ENCODE measurements at places on chromosomes 13 and 19.

DNA sequence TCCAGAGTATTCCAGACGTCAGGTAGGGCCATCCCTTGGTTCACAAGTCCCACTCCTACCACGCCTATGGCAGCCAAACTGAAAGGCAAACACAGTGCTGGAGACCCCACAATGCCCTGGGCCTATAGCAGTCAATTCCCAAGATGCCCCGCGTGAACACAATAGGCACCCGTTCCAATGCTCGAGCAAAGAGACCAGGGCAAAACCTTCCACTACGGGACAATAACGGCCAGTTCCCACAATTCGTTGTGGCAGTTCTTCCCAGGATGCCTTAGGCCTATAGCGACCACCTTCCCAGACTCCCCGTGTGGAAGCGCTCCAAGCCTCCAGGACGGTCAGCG is 538 bp downstream of the ZNF428 start:
- DNase-seq = no peak

- no peak for DNase-seq
Measured at GRCh38 chr19:18183529-18183928, 9.5 kb upstream of the MPV17L2 start.

DNA sequence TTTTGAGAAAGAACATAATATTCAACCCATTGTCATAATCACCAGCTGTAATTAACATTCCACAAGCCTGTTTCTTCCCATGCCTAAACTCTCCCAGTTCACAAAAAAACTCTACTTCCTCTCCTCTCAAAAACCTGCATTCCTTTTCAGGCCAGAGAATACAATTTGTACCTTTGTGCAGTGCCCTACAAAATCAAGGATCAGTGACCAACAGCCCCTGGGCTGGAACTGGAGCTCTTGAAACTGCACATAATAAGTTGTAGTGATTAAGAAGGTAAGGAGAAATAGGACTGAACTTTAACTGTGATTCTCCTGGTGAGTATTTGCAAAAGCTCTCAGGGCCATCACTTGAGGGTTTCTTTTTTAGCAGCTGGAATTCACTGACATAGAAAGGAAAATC is 472.7 kb downstream of the RFC3 start:
- DNase-seq = no peak

- DNase-seq = no peak
Measured at GRCh38 chr19:7360393-7360984, 11.8 kb downstream of the ARHGEF18 start.
